Glutamatergic neuron (in vitro differentiated cells): ENCODE measurements at places on chromosomes 5 and 9.

- no peaks in the 10 kb centered on the region for H3K4me1 ChIP-seq
- H3K4me3 ChIP-seq, result no peak overlapping the region
- no peak overlapping the region for H3K27ac ChIP-seq
- no peak for DNase-seq
- no peaks in the 10 kb centered on the region for H3K36me3 ChIP-seq
- no peaks in the 10 kb centered on the region for H3K27me3 ChIP-seq
Observed at GRCh38 chr5:58860680-58861079, 277.8 kb downstream of the RAB3C start.

DNA sequence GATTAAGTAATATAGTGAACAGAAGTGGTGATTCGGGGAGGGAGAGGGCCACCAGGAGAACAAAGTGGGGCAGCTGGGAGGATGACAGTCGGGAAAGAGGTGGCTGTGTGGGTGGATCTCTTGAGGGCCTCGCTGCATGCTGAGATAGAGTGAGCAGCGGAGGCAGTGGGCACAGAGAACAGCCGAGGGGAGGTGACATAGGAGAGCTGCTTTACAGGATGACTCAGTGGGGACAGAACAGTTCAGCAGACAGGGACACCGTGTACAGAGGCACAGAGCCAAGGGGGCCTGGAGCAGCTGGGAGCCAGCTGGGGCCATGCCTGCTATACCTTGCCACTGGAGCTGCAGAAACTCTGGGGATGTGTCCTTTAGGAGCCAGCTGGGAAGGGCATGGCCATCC lies 273.9 kb downstream of the GADD45G start:
- no peaks in the 10 kb centered on the region for H3K27me3 ChIP-seq
- peak; percentile 15 for DNase-seq
- peaks cover 19% of the 10 kb centered on the region for H3K4me1 ChIP-seq
- H3K36me3 ChIP-seq, result peaks cover 6% of the 10 kb centered on the region
- H3K27ac ChIP-seq, result peak overlapping the region; percentile 57

GRCh38 chr5:33827018-33827707 lies 64.6 kb downstream of the ADAMTS12 start:
- H3K36me3 ChIP-seq, result no peaks in the 10 kb centered on the region
- H3K4me3 ChIP-seq, result no peak overlapping the region
- H3K27ac ChIP-seq, result no peak overlapping the region
- no peak for DNase-seq
- H3K4me1 ChIP-seq, result peaks cover 8% of the 10 kb centered on the region

- H3K27ac ChIP-seq, result no peak overlapping the region
- H3K4me3 ChIP-seq, result no peak overlapping the region
- no peaks in the 10 kb centered on the region for H3K27me3 ChIP-seq
- H3K36me3 ChIP-seq, result no peaks in the 10 kb centered on the region
Observed at GRCh38 chr5:32834251-32834650, 123.1 kb downstream of the NPR3 start.

DNA sequence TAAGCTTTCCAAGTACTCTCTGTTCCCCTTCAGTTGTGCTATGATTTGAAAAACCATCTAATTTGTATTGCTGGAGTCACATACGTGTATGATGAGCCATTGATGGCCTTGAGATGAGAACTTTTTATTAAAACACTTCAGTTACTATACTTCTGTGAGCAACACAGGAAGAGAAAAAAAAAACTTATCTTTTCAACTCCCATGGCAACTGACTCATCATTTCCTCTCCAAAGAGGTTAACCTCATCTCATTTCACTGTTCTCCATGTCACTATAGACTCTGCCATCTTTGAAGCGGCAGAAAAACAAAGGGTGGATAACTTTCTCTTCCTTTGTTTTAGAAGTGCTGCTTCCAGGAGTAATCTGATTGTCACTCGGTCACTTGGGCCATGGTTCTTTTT lies 104.3 kb upstream of the PCSK1 start:
- no peak overlapping the region for H3K27ac ChIP-seq
- no peaks in the 10 kb centered on the region for H3K4me1 ChIP-seq
- no peaks in the 10 kb centered on the region for H3K36me3 ChIP-seq
- DNase-seq, result no peak

- H3K27me3 ChIP-seq, result peaks cover 11% of the 10 kb centered on the region
- peaks cover 4% of the 10 kb centered on the region for H3K36me3 ChIP-seq
- peak overlapping the region; percentile 83 for H3K27ac ChIP-seq
- no peak for DNase-seq
- H3K4me1 ChIP-seq, result peaks cover 30% of the 10 kb centered on the region
Observed at GRCh38 chr5:32027093-32027716, 146.9 kb downstream of the GOLPH3 start.

GRCh38 chr5:97009212-97009898 lies 73.5 kb downstream of the LNPEP start:
- no peak for DNase-seq
- H3K36me3 ChIP-seq, result no peaks in the 10 kb centered on the region
- H3K4me1 ChIP-seq, result no peaks in the 10 kb centered on the region
- H3K27ac ChIP-seq, result no peak overlapping the region
- no peaks in the 10 kb centered on the region for H3K27me3 ChIP-seq
